ENCODE measurements at places on chromosomes 7 and 10.
A peak's percentile ranks its signal among the peaks of the same experiment; 100 is the strongest.

GRCh38 chr10:6707352-6707751, 127.3 kb upstream of the PRKCQ start:
- no peak for DNase-seq

- peak; percentile 33 for DNase-seq
Measured at GRCh38 chr7:150568714-150569113, 1.5 kb downstream of the GIMAP4 start.

DNA sequence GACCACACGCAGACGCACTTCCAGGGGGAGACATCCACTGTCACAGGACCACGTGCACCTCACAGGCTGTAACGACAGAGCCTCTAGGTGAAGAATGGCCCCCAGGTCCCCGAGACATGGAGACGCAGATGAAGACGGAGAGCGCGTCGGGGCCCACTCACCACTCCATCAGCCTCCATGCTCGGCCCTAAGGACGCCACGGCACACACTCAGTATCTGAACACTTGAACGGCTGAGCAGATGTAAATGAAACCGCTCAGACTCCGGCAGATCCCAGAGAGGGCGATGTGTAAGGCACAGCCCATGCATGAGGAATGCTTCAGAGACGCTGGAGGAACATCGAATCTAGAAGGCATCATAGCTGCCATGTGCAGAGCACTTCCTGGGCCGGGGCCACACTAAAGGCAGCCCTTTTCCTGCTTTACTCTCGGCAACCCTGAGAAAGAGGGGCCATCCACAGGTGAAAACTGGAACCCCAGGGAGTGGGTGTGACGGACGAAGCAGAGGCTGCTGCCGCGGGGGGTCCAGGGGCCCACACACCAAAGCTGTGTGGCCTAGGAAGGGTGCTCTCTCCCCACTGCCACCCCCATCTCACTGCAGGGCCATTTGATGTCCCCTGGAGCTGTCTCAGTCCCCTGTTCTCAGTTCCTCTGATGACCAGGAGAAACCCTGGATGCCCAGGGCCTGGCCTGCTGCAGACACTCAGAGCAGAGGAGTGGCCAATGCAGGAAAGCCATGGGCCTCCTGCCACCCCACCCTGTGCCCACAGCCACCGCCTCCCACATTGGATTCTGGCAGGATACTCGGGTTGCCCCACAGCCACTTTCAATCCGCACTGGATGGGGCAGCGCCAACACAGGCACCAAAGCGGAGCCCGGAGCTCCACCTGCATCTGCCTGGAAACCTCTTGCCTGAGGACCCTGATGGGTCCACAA, 253.8 kb downstream of the MAD1L1 start:
- DNase-seq = no peak

DNA sequence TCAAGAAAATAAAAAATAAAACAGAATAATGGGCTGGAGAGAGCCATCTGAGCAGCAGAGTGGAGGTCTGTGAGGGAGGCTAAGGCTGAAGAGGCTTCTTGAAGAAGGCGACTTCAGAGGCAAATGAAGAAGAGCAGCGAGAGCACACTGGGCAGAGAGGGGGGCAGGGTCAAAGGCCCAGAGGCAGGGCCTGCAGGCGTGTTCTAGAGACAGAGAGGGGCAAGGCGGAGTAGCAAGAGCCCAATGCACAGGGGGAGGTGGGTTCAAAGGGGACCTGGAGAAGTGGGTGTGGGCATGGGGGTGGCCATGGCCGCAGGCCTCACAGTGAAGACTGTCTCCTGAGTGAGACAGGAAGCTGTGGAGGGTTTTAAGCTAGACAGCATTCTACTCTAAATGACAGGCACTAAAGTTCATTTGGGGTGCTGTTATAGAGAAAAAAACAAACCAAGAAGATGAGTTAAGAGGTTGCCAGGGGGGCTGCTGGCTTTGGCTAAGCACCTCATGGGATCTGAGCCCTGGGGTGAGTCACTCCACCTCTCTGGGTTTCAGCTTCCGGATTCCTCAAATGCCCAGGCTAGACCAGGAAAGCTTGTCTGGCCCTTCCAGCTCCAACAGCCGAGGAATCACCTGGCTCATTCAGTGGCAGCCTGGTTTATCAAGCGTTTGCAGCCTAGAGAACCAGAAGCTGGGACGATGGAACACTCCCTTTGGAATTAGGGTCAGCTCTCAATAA, 81.7 kb downstream of the DLG5 start:
- DNase-seq = no peak

DNA sequence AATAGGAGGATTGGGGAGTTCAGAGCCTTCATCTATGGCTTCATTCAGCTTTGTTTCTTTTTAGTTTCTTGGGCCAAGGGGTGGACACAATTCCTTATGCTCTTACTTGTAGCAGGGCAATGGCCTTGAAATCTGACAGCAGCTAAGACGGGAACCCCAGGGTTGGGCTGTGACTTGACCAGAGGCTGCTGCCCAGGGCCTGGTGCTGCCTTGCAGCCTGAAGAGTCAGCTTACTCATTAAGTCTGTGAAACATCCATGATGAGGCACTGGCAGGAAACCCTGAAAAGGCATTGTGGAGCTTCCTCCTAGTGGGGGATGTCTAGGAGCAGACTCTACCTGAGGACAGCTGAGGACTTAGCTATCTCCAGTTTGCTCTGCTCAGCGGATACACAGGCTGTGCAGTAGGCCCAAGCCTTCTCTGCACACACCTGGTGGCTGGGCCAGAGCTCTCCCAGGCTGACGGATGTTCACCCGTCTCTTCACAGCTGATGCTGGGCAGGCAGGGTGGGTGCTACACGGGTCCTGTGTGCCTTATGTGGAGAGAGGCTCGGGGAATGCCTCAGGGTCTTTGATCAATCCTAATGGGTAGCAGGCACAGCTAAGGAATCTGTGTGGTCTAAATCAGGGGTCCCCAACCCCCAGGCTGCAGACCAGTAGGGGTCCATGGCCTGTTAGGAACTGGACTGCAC, 17.8 kb downstream of the CXCL12 start:
- no peak for DNase-seq

GRCh38 chr10:59839576-59839975, 66.8 kb downstream of the CCDC6 start:
- peak; percentile 54 for DNase-seq

- no peak for DNase-seq
Measured at GRCh38 chr7:13852281-13852968, 137.0 kb downstream of the ETV1 start.

- DNase-seq = no peak
Measured at GRCh38 chr7:5631152-5631551, 150.3 kb downstream of the RNF216 start.

DNA sequence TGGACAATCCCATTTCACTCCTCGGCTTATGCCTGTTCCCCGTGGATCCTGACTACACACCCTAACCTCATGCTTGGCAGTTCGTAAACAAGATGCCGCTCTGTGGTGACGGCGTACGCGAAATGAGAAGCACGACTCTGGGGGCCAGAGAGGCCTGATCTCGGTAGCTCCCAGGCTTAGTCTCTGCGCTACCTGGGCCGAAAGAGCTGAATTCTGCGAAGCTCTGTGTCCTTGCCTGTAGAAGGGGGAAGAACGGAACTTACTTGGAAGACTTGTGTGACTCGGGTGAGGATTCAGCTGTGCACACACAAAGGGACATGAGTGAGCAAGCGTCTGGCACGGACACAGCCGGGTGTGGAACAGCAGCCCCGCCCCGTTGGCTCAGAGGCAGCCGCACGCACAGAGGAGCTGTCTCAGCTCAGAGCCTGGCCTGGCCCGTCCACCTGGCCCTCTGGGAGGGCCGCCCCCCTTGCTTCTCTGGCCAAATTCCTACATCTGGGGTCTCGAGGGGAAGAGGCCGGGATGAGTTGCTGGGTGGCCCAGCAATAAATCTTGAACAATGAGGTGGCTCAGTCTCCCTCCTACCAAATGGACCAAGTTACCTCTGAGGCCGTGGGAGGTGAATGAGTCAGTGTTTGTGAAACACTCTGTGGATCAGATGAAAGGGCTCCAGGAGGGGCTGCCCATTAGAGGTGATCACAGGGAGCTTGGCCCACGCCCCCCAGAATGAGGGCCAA, 83.8 kb downstream of the PDGFA start:
- no peak for DNase-seq

DNA sequence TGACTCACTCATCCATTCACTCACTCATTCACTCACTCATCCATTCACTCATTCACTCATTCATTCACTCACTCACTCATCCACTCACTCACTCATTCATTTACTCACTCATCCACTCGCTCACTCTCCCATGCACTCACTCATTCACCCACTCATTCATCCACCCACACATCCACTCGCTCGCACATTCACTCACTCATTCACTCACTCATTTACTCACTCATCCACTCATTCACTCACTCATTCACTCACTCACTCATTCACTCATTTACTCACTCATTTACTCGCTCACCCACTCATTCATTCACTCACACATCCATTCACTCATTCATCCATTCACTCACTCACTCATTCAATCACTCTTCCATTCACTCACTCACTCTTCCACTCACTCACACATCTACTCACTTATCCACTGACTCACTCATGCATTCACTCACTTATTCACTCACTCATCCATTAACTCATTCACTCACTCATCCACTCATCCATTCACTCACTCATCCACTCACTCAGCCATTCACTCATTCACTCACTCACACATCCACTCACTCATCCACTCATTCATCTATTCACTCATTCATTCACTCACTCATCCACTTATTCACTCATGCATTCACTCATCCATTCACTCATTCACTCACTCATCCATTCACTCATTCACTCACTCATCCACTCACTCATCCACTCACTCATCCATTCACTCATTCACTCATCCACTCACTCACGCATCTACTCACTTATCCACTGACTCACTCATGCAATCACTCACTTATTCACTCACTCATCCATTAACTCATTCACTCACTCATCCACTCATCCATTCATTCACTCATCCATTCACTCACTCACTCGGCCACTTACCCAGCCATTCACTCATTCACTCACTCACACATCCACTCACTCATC, 74.0 kb downstream of the CARD11 start:
- no peak for DNase-seq

DNA sequence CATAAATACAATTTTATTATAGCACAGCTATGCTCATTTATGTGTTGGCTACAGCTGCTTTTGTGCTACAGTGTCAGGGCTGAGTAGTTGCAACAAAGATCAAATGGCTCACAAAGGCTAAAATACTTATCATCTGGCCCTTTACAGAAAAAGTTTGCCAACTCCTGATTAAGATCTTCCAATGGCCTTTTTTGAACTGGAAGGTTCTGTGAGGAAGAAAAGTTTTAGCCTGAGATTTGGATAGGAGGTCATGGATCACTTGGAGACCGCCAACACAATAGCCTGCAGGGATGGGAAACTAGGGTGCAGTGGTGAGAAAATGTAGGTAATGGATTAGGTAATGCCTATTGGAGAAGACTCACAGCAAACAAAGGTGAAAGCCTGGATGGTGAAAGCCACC, 169.8 kb downstream of the NOC3L start:
- DNase-seq = no peak

- no peak for DNase-seq
Measured at GRCh38 chr7:27185013-27185853, at the start of gene HOXA11. HOXA11 (minus strand) TSS chr7:27185232; CDS start chr7:27185144, 88 bp downstream.

GRCh38 chr10:29324220-29324841, 35.5 kb downstream of the LYZL1 start:
- no peak for DNase-seq

DNA sequence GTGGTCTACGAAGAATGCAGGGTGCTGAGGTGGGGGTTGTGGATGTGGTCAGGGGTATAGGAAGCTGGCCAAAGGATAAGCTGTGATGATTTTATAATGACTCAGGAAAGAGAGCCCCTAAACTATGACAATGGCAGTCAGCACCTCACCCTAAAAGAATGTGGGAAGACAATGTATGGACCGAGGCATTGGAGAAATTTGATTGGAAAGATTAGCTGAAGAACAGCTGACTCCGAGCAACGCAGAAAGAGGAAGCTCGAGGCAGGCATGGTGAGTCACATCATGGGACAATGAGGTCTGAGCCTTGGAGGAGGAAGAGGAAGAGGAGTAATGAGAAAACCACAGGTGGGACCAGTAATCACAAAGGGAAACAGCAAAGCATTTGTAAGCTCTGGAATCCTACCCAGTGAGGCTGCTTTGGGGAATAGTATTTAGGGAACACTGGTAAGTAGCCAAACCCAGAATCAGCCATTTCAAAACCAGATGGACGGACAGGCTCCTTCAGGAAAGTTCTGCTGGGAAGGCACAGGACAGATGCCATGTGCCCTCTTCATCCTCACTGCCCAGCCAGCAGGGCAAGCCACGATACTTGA, 295.4 kb downstream of the PRPF18 start:
- peak; percentile 94 for DNase-seq
